Muscle of back (tissue), 13 donors: ENCODE measurements at places on chromosomes 4 and X.

- no peak for DNase-seq
These were observed 74.0 kb downstream of the STK32B start for GRCh38 chr4:5125321-5125720.

GRCh38 chr4:126404549-126404948, 1089.8 kb downstream of the FAT4 start:
- no peak for DNase-seq

GRCh38 chrX:137052643-137053235, 18.9 kb upstream of the GPR101 start:
- DNase-seq, result no peak

- no peak for DNase-seq
These were observed 16.6 kb upstream of the PTCHD1 start for GRCh38 chrX:23317799-23318724.

DNA sequence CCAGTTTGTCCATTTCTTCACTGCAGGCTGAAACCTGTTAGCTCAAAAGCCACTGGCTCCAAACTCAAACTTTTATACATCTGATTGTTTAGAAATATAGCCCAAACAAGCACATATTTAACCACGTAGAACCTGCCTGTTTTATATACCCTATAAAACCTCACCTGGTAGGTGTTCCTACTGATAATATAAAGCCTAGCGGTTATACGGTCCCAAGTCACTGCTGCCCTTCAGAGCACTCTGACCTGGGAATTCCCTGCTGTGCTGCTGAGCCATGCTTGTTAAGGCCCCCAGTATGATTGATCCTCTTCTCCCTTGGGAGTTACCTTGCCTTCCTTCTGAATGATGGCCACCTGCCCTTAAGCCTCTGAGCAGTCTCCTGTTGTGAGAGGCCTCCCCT, 432.8 kb upstream of the LCORL start:
- DNase-seq, result no peak

DNA sequence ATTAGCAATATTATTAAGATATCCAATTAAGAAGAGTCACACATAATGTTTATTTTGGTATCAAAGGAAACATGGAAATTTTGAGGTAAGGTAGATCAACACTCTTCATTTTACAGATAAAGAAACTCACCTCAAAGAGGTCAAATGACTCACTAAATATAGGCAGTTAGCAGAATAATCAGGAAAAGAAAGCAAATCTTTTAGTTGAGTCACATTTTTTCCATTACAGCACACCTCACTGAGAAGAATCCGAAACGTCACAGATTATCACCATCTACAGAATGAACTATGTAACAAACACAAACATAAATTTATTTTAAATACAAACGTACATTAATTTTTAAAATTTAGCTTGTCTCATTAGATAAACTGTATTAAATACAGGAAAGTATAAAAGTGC, 70.1 kb downstream of the TMEM47 start:
- DNase-seq, result no peak

DNA sequence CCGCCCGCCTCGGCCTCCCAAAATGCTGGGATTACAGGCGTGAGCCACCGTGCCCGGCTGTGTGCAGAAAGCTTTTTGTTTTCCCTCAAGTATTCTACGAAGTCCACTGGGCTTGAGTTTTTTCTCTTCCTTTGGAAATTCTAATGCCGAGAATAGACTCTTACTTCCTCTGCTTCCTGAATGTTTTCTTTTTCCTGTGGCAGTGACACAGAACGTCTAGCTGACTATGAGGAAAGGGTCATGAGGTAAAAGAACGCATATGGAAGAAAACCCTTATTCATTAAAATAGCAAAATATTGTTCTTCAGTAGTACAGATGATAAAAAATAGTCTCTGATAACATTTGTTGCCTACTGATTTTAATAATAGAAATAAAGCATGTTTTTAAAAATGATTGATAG, 4.9 kb upstream of the SLC25A4 start:
- no peak for DNase-seq
